SJSA1 (cell line): ENCODE measurements at places on chromosomes 13 and 19. TPM values are rescaled to one million over a fixed set of nuclear protein-coding genes. Genes with fewer than 3 reads are reported as not detected.

OR2Z1 gene
- total RNA-seq, result not detected in 2 replicates

DNA sequence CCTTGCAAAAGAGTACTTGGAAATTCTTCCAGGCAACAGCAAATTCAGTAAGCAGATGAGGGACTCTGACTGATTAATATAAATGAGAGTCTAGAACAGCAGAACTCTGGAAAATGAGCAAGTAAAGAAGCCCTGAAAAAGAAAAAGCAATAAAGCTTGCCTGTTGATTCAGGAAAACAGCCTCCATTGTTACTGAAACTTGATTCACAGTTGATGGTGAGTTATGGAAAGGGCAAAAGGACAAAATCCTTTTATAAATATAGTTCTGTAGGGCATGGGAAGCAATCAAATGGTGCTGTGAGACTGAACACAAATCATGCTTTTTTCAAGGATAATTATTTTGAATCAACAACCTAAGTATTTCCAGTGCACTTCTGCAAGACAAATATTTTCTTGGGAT is 67.7 kb downstream of the IRS2 start:
- no peaks in the 10 kb centered on the region for H3K4me1 ChIP-seq
- no peak overlapping the region for H3K27ac ChIP-seq
- no peaks in the 10 kb centered on the region for H3K36me3 ChIP-seq
- H3K27me3 ChIP-seq, result peaks cover 85% of the 10 kb centered on the region

- H3K27ac ChIP-seq, result no peak overlapping the region
- H3K36me3 ChIP-seq, result no peaks in the 10 kb centered on the region
- H3K27me3 ChIP-seq, result peaks cover 30% of the 10 kb centered on the region
- no peak for DNase-seq
Measured at GRCh38 chr19:10026744-10027143, 13.5 kb downstream of the RDH8 start.

GRCh38 chr19:13339869-13340268 is 166.4 kb downstream of the CACNA1A start:
- DNase-seq, result no peak
- no peak overlapping the region for H3K27ac ChIP-seq
- H3K27me3 ChIP-seq, result no peaks in the 10 kb centered on the region
- no peaks in the 10 kb centered on the region for H3K4me1 ChIP-seq

DNA sequence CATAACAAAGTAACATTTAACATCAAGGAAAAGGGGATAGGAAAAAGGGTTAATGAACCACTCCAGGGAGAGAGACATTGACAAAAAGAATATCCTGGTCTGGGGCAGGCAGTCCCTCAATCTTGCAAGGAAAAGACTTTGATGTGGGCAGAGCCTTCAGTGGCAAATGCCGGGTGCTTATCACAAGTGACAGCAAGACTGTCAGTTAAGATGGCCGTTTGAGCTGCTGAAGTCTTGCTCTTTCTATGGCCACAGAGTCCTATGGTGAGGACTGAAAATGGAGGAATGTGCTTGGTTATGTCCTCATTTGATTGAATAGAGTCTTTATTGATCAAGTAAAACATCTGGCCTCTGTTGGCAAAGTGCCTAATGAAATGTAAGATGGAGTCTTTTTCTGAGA is 112.1 kb downstream of the B3GLCT start:
- no peaks in the 10 kb centered on the region for H3K4me1 ChIP-seq
- no peaks in the 10 kb centered on the region for H3K27me3 ChIP-seq
- no peaks in the 10 kb centered on the region for H3K36me3 ChIP-seq
- H3K4me3 ChIP-seq, result no peak overlapping the region
